HFFc6 (cell line): ENCODE measurements at places on chromosomes 12 and 14. TPM values are rescaled to one million over a fixed set of nuclear protein-coding genes. Genes with fewer than 3 reads are reported as not detected.

- DNase-seq, result no peak
Measured at GRCh38 chr12:2796187-2796666, 1.5 kb downstream of the FKBP4 start.

Gene RNASE7
- total RNA-seq, result not detected in 3 replicates

DNA sequence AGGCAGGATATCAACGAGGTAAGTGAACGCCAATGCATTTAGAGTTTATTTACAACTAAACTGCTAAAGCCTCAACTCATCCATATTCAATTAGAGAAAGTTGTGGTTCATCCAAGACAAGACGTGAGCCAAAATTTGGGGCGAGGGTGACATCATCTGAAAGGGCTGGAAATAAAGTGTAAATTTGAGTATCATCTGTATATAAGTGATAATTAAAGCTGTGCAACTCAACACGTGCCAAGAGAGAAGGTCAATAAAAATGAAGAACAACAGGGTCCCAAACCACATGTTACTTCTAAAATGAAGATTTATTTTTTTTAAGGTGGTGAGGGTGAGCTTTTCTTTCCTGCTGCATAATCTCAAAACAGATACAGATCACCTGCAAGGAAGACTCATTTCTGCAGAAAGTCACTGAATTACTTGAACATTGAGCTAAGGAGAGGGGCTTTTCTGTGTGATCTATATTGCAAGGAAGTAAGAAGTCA, 203.6 kb downstream of the EFCAB11 start:
- no peak for DNase-seq

DNA sequence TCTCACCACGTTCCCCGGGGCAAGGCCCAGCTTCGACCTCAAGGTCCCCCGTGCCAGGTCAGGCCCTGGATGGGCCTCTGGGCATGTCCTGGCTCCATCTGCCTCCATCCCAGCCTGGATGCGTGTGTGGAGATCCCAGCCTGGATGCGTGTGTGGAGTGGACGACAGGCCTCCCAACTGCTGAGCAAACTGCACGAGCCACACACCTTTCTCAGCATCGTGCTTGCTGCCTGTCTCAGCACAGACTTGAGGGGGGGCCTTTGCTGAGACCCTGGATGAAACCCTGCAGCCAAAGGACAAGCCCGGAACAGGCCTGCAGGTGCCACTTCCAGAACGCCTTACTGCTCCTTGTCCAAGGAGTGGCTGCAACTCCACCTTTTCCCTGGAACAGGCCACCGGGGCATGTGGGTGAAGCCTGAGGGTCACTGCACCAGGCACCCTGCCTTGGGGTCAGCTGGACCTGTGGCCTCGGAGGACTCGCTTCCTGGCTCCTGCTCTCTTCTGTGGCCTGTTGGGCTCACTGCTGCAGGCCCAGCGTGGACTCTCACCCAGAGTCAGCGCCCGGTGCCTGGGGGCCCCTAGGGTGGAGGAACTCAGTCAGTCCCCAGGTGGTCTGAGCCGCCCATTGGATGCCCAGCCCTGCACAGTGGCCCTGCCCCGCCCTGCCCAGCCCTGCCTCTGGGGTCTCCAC, 176.0 kb downstream of the KIF26A start:
- DNase-seq, result no peak

Gene KRT7
- 69.5 to 399 TPM (median 376 TPM) in 3 replicates for total RNA-seq

Gene POU6F1
- 2.6 to 3.6 TPM (median 3.2 TPM) in 3 replicates for total RNA-seq

GRCh38 chr12:13220838-13221237, 24.3 kb downstream of the EMP1 start:
- peak; percentile 72 for DNase-seq

DNA sequence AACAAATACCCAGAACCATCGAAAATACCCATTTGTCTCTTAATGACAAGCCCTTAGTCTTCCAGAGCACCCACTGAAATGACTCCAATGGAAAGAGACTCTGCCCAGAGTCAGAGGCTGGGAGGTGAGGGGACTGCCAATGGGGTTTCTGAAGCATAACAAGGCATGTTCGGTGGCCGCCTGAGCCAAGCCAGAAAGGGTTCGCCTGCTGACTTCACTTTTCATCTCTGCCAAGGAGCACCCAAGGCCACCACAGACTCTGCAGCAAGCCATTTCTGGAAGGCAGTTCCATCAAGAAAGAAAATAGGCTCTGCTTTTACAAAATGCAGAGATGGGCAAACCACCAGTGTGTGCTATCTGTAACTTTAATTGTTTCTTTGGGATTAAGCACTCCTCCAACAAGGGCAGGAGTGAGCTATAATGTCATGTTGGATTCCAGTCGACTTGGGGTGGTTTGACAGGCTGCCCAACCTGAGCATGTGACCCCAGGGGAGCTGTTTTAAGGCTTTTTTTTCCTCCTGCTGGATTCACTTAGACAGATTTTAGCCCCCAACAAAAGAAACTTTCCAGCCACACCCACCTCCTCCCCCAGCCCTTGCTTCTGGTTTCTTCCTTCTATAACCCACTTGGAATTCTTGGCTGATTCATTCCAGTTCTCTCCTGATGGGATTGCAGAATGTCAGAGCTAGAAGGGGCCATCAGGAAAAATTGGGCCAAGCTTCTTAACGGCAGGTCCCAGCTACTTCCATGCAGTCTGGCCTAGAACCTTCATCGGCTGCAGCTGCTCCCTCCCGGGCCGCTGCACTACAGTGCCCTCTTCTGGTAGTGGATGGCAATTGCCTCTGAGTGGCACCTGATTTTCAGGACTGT, 24.1 kb downstream of the CKAP4 start:
- peak; percentile 61 for DNase-seq

Gene ABHD12B
- 0.34 TPM in 1 of 2 replicates, not detected in the other for total RNA-seq

- DNase-seq, result no peak
Measured at GRCh38 chr14:88229428-88229827, 93.6 kb downstream of the KCNK10 start.

DNA sequence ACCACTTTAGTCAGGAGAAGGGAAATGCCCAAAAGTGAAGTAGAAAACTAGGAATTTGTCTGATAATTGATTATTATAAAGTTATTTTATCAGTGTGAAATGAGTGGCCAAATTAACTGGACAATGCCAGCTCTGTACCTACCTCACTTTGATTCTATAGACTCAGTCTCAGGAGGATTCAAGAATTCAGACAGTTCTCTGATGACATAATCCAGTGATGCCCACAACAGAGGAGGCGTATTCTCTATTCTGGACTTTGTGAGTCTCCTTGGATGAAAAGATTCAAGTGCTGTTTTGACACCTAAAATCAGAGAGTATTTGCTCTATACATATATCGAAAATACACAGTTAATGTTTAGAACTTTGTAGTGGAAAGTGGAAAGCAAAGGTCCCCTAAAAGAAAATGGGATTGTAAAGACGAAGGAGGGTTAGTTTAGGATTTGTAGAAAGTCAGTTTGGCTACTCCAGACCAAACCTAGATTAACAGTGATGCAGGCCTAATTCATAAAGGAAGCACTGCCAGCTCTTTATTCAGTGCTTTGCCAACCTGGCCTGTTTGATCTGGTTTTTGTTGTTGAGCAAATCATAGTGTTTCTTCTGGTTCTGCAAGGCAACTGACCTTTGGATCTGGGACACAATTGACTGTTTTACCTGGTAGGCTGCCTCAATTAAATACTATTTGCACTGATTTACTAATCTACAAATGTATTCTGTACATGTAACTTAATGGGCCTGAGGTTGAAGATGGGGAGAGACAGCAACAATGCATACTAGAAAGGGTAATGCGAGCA, 67.4 kb downstream of the DAD1 start:
- DNase-seq, result no peak

- no peak for DNase-seq
Measured at GRCh38 chr12:55642669-55643068, 6.0 kb downstream of the OR10P1 start.

GRCh38 chr14:74401504-74402241, 24.3 kb downstream of the SYNDIG1L start:
- DNase-seq, result no peak

DNA sequence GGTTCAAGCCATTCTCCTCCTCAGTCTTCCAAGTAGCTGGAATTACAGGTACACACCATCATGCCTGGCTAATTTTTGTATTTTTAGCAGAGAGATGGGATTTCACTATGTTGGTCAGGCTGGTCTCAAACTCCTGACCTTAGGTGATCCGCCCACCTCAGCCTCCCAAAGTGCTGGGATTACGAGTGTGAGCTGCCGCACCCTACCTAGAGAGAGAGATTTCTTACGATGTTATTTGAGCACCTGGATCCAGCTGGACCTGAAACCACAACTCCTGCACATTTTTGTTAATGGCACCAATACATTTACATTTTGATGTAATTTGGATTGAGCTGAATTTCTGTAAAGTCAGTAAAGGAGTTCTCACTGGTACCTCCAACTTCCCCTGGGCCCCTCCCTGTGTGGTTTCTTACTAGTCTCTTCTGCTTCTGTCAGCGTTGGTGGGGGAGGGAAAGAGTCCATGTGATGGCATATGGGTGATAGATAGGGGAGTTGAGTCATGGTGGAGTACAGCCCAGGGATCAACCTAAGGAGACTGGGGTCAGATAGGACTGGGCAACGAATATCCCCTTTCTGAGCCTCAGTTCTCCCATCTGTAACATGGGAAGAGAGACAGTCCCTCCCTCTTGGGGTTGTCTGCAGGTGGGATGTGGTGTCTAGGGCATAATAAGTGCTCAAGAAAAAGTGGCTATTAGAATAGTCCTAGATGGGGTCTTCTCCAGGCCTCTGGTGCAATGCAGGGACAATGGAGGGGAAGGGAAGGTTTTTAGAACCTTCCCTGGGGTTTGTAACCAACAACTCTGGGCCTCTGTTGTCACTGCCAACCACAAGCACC, 83.3 kb upstream of the MED13L start:
- no peak for DNase-seq

Gene HOTAIR
- 0.18 to 3.4 TPM (median 0.30 TPM) in 3 replicates for total RNA-seq

DNA sequence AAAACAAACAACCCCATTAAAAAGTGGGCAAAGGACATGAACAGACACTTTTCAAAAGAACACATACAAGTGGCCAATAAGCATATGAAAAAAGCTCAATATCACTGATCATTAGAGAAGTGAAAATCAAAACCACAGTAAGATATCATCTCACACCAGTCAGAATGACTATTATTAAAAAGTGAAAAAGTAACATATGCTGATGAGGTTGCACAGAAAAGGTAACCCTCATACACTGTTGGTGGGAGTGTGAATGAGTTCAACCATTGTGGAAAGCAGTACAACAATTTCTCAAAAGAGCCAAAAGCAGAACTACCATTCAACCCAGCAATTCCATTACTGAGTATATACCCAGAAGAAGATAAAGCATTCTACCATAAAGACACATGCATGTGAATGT, 18.2 kb downstream of the PDE6H start:
- no peak for DNase-seq

DNA sequence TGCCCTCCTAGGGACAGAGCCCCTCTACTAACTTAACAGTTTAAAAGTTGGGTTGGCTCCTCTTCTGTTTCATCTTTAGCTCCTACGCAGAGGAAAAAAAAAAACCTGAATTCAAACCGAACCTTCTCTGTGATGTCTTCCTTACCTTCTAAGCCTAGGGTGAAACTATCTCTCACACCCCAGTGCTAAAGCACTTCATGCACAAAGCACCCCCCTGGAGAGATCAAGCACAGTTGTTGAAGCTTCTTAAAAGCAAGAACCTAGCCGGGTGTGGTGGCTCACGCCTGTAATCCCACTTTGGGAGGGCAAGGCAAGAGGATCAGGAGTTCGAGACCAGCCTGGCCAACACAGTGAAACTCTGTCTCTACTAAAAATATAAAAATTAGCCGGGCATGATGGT, 37.6 kb downstream of the CORO1C start:
- no peak for DNase-seq

DNA sequence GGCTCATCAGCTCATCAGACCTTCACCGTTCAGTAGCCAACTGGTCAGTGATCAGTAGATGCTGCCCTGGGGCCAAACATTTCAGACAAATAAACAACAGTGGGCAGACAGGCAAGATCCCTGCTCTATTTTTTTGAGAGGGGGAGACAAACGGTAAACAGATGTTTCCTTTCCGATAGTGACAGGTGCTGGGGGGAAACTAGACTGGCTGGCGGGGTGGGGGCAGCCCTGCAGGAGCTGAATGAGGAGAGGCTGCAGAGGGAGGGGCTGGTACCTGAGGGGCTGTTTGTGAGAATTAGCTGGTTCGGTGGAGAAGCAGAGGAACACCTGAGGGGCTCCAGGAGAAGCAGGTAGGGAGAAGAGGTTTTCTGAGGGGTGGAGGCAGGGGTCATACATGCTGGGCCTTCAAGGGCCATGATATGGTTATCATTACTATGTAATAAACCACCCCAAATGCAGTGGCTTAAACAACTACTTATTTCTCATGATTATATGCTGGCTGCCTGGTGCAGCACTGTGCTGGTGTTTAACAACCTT, 8.2 kb upstream of the GOLGA3 start:
- no peak for DNase-seq

- DNase-seq, result no peak
Measured at GRCh38 chr12:110636516-110636915, 22.6 kb downstream of the TCTN1 start.

Gene KRT6C
- total RNA-seq, result not detected in 3 replicates

GRCh38 chr14:86333493-86333892, 803.5 kb downstream of the FLRT2 start:
- DNase-seq, result no peak

Gene VWF
- total RNA-seq, result 0.18 to 0.24 TPM (median 0.21 TPM) in 3 replicates

Gene NANOG
- not detected in 3 replicates for total RNA-seq

GRCh38 chr14:75896341-75896740, 85.5 kb downstream of the TGFB3 start:
- DNase-seq, result no peak

- no peak for DNase-seq
Measured at GRCh38 chr12:103498990-103499389, 3.2 kb upstream of the C12orf42 start.

GRCh38 chr12:4914720-4915119, 5.0 kb downstream of the KCNA1 start:
- DNase-seq, result no peak

Gene CCDC196
- not detected in 3 replicates for total RNA-seq

DNA sequence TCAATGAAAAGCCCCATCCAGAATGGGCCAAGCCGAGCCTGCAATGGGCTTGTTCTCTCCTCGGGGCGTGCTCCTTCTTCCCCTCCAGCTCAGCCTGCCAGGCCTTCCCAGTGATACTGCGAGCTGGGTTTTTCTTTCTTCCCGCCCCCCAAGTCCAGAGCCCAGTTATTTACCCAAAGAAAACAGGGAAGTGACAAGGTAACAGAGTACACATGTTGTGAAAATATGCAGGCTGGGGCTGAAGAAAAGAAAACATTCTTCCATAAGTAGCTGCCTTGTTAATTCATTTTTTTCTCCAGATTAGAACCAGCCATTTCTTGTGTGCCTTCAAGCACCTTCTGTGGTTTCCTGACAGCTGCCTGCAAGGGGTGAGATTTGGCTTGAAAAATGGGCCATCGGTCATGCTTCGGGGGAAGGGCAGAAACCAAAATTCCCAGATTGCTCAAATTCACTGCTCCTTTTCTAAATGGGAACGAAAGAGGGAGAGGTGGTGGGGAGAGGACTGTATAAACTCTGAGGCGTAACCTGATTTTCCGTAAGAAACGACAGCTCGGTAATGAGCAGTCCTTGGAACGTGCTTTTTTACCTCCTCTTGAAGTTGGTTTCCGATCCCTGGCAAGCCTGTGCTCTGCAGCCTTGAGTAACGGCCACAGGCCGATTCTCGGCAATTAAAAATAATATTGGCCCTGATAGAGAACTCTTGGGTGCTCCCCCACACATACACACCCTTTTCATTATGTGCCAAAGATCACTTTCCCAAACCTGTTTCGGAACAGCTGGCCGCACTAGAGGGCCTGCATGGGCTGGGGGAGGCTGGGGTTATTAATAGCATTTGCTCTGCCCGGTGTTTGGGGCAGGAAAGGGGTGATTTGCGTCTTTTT, 229.4 kb downstream of the ZFP36L1 start:
- DNase-seq, result no peak
